ENCODE measurements at places on chromosomes 7 and 10.

DNA sequence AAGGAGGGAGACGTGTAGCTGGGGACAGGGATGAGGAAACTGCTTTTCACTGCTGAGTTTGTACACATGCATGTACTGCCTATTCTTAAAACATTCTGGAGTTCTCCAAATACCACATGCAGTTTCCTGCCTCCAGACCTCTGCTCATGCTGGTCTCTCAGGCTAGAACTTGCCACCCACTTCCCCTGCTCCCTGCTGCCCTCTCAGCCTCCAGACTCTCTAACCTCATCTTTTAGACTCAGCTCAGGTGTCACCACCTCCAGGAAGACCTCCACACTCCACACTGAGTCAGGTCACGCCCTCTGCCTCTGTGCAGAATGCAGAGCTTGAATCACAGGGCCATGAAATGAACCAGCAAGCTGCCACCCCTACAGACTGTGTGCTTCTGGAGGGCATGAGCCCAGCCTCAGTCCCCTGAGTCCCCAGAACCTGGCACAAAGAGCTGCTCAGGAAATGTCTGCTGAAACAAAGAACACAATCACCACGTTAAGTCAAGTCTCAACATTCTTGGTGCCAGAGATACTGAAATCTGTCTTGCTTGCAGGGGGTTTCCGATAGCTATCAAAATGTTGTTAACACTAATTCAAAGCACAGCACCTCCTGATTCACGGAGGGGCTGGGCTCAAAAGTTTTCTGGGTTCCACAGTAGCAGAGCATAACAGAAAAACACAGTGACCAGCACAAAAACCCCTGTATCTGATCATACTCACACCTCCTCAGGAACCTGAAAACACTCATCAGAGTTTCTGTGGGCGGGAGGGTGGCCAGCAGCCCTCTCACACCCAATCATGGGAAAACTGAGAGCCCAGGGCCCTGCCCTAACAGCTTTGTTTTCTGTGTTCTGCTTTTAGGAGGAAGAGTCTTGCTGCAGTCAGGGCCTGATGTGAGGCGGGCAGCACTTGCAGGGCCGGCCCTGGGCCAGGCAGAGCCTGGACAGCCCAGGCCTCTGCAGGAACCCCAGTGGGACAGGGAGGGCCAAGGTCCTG is 21.1 kb downstream of the FAM53B start:
- no peak for DNase-seq

DNA sequence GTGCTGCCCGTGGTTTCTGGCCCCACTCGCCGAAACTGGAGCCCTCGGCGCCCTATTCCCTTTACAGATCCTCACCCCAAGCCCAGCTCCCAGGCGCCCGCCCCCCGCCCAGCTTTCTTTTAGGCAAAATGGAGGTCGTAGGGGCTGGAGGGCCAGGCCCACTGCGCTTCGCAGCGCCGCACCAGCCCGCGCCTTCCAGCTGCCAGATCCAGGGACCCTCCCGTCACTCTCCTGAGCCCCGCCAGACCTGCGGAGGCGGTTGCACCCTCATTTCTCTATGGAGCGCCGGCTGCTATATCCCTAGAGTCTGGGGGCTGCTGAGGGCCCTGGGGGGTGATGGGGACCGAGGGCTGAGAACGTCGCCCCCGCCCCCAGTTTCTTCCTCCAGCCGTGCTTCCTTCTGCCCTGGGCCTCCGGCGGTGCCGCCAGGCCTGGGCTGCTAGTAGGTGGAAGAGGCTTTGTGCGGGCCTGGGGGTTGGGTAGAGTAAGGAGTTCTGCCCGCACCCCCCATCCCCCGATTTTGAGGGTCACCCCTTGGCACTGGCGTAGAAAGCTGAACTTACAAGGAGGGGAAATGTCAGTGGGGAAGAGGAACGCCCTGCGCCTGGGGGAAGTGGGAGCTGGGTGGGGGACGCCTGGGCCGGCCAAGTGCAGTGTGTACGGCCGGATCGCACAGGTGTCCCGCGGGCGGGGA is 1.0 kb downstream of the GNB2 start:
- no peak for DNase-seq

DNA sequence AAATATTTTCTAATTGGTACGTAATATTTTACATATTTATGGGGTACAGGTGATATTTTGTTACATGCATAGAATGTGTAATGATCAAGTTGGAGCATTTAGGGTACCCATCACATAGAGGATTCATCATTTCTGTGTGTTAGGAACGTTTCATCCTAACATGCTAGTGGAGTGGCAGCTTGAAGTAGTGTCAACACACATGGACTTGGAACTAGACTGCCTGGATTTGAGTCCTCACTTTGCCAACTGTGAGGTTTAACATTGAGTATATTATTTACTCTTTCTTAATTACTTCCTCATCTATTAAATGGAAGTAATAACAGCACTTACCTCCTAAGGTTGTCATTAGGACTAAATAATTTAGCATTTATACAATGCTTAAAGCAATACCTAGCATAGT is 241.9 kb downstream of the PLXDC2 start:
- DNase-seq = no peak

DNA sequence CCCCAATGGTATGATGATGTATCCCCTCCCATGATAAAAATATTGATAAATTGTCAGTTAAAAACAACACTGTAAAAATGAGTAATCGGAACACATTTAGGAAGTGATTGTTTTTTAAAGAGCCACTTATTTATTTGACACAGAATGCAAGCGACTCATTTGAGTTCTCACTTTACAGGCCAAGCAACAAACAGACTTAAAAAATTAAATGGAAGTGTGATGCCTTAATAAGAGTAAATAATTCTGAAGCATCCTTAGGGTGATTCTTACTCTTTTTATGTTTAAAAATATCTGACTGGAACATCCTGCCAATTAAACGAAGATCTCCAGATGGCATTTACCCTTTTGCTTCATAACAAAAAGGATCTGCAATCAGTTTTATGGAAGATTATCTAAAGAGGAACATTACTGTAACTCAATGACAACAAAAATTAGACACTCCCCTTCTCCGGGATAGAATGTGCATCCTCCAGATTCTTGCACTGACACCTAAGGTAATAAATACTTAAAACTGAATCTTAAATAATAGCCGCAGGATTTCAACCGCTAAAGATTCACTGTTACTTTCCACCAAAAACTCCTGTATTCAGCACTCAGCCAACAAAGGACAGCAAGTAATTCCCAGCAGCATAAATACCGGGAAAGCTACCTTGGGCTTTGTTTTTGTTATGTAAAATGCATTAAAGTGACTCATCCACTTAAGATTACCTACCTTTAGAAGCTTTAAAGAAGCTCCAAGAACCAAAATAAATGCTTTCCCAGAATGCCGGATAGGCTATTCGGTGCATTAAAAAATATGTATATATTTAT is 1.7 kb downstream of the CACNA2D1 start:
- no peak for DNase-seq

GRCh38 chr7:94332571-94332970 is 62.1 kb upstream of the COL1A2 start:
- DNase-seq = no peak

DNA sequence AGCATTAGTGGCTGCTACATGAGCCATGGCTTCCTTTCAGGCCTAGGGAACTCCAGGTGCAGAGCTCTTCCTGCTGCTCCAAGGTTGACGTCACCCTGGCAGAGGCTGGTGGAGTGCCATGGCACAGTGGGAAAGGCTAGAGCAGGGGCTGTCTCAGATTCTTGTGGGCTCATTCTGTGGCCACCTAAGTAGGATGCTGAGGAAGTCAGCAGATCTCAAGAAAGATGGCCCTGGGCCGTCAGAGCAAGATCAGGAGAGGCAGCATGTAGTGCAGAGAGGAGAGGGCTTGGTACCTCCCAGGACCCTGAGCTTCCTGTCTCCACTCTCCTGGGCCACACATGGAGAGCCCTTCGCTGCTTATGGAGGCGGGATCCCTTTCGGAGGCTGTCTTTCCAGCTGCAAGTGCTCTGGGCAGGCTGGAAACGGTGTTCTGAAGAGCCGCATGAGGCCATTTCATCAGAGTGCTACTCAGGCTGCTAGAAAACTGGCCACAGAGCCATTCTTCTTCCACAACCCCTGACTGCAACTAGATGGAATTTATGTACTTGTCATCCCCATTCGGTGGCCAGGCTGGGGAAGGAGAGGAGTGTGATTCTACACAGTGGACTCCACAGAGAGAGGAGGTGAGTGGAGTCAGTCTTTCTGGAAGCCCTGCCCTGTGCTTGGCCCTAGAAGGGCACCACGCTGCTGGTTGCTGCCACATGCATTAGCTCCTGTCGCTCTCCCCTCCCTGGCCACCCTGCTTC is 304.2 kb downstream of the RPS24 start:
- no peak for DNase-seq

GRCh38 chr7:88399696-88400240 is 93.1 kb upstream of the STEAP4 start:
- DNase-seq = no peak

DNA sequence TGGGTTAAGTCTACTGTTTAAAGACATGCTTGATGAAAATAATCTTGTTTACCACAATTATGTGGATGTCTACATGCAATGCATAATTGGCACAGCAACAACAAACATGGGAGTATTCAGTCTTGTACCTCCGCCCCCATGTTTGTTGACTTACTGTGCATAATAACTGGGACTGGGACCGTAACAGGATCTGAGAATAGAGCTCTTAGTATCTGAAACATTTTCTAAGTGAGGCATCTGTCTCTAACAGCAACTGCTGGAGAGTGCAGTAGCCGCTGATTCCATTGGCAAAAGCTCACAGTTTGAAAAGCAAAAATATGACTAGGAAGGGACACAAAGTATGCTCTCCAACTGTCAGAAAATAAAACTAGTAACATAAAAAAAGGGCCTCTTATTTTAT is 61.6 kb downstream of the ENO4 start:
- no peak for DNase-seq

GRCh38 chr7:38893061-38893460 is 15.9 kb downstream of the VPS41 start:
- DNase-seq = no peak

GRCh38 chr10:27285093-27285492 is 44.5 kb upstream of the ACBD5 start:
- no peak for DNase-seq

GRCh38 chr7:136405931-136406777 is 429.0 kb upstream of the MTPN start:
- DNase-seq = peak; percentile 33

DNA sequence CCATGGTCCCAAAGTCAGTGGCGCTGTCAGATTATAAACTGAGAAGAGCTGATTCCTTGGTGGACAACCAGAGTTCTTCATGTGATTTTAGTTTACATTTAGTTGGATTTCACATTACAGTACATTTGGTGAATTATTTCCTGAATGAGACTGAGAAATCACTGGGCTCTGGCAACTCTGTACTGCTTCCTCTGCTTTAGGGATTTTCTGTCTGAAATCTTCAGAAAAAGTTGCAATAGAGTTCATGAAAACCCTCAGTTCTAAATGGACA is 242.6 kb downstream of the BICC1 start:
- DNase-seq = no peak

- no peak for DNase-seq
Observed at GRCh38 chr7:128454808-128455542, 703 bp upstream of the HILPDA start.

DNA sequence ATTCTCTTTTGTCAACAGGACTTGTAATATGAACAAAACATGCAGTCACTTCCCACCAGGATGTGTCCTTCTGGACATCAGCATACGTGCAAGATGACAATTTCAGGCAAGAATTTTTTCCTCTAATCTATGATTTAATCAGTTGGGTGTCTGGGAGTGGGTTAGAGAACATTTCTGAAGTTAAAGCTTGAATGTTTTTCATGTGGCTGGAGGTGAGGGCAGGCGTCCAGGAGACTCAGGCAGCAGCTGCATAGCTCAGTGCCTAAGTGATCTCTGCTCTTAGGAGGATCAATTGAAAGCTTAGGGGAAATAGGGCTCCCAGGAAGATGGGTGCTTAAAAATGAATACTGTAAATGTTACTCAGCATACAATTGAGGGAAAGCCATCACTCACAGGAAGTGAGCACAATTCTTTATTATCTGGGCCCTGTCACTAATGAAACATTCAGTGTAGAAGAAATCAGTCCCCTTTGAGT is 457.6 kb upstream of the KLF6 start:
- DNase-seq = no peak

GRCh38 chr10:110681023-110681681 is 37.0 kb downstream of the RBM20 start:
- no peak for DNase-seq

DNA sequence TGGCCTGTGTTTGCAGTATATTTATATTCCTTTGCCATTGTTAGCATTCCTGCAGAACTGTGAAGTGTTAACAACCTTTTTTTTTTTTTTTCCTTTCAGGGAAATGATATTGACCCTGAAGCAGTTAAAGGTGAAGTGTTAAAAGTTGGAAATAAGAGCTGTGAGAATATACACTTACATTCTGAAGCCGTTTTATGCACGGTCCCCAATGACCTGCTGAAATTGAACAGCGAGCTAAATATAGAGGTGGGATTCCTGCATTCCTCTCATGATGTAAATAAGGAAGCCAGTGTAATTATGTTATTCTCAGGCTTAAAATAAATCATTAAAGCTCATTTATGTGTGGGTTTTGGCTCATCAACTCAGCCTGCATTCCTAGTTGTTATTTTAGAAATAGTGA is 92.8 kb upstream of the CAPZA2 start:
- no peak for DNase-seq

GRCh38 chr7:122136639-122137245 is 7.3 kb downstream of the AASS start:
- no peak for DNase-seq

- DNase-seq = peak; percentile 42
Observed at GRCh38 chr7:36966039-36966438, 241.7 kb upstream of the AOAH start.

GRCh38 chr10:113267619-113268562 is 285.0 kb upstream of the HABP2 start:
- DNase-seq = no peak

- DNase-seq = peak; percentile 58
Observed at GRCh38 chr10:13816195-13816925, 229.6 kb downstream of the PRPF18 start.

GRCh38 chr10:77529050-77529576 is 108.5 kb downstream of the KCNMA1 start:
- DNase-seq = no peak

- no peak for DNase-seq
Observed at GRCh38 chr7:2863461-2864066, 19.5 kb upstream of the GNA12 start.

DNA sequence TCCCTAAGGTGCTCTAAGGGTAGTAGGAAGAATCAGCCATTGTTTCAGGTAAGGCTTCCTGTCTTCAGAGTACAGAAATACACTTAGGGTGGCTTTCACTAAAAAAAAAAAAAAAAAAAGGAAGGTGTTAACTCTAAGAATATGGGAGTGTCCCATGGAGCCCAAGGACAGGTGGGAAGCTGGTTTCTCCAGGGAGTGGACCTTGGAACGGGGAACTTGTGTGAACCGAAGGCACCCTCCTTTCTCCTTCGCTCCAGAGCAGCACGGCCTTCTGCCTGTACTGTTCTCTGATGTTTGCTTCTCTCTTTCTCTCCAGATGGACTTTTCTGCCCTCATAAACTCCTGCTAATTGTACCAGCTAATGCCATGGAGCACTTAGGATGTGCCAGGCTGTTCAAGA is 6.2 kb downstream of the OPALIN start:
- DNase-seq = no peak

DNA sequence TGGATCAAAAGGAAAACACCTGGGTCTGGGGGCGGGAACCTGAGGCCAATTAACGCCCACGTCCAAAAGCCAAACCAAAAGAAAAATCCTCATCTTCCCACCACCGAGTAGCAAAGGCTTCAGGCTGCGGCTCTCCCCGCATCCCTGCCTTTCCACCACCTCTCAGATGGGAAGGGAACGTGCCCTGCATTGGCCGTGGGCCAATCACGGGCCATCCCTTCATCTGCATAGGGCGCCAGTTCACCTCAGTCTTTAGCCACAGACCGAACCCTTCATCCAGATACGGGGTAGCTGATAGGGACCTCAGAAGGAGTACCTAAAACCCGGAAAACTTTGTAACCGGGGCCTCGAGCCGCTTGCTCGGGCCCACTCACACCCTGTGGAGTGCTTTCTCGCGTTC is 626 bp downstream of the PRPF18 start:
- DNase-seq = no peak

All from NCI-H2081 treated with DMSO at 0.1 percent for 48 hours (cell line).